Stimulated activated CD4-positive, alpha-beta T cell treated with anti-CD3 and anti-CD28 coated beads, Interleukin-1b, Interleukin-23, amount 100 ng/mL, for 1 hour (primary cell): ENCODE measurements at places on chromosomes 3 and 15.
A peak's percentile ranks its signal among the peaks of the same experiment; 100 is the strongest.

- DNase-seq: no peak
Measured at GRCh38 chr15:69679623-69680228, 227.1 kb downstream of the RPLP1 start.

- DNase-seq: no peak
Measured at GRCh38 chr3:86986671-86987420, 4.1 kb downstream of the VGLL3 start.

DNA sequence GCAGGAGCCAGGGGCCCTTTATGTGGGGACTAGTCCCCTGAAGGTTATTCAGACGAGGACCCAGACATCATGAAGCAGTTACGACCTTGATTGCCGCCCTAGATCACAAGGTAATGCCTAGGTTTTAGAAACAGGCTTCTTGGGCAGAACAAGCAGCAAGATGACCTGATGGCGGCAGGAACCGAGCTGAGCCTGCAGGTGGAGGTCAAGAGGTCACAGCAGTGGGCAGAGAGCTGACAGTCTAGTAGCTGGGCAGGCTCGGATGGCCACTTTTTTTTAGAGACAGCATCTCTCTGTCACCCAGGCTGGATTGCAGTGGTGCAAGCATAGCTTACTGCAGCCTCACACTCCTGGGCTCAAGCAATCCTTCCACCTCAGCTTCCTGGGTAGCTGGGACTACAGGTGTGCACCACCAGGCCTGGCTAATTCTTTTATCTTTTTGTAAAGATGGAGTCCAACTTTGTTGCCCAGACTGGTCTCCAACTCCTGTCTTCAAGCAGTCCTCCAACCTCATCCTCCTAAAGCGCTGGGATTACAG lies 83.5 kb upstream of the ABHD17C start:
- DNase-seq: no peak

- peak; percentile 7 for DNase-seq
Measured at GRCh38 chr3:99686955-99687612, 48.7 kb downstream of the COL8A1 start.

DNA sequence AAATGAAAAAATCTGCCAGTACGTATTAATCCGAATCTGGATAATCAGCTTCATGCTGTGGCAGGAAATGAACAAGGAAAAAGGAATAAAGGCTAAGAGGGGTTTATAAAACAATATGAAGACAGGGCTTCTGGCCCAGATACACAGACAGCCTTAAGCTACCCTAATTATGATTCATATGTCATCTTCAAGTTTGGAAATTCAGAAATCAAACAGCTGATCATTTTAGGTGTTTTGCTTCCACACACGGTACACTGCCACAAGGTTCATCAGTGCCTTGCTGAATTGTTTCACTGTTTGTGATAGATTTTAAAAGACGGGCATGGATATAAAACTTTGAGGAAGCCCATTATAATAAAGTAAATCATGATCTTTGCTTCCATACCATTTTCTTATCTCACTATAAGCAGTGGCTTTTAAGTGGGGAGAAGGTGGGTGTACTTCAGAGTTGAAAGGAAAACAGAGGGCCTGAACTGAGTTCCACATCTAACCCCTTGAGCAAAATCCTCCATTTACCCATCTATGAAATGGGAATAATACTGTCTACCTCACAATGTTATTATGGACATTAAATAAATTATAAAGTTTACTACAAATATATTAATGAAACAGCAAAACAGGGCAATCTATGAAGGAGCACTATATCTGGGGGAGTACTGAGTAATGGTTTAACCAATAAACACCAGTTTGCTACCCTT lies 15.7 kb downstream of the GTPBP8 start:
- no peak for DNase-seq

DNA sequence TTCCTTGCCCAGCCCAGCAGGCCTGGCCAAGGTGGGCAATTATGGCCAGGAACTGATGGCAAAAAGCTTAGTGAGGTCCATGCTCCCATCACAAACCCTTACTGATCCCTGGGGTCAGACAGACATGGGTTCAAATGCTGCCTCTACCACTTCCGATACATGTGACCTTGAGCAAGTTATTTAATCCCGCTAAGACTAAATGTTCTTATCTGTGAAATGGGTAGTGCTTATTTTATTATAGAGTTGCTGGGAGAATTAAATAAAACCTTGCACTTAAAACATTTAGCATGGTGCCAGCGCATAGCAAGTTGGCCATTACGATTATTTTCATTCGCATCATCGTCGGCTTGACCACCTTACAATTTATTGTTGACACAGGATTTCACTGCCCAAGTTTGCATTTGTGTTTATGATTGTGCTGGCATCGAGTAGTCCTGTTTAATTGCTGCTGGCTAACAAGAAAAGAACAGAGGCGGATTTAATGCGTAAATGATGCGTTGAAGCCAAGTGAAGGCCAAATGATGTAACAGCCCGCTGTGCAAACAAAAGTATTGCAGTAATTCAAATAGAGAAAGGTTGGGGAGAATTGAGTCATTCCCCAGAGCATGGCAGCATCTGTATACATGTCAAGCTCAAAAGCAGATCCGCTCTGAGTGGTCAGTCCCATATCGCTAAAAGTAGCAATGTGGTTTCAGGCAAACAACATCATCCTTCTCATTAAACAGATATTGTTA lies 7.3 kb upstream of the FURIN start:
- no peak for DNase-seq

DNA sequence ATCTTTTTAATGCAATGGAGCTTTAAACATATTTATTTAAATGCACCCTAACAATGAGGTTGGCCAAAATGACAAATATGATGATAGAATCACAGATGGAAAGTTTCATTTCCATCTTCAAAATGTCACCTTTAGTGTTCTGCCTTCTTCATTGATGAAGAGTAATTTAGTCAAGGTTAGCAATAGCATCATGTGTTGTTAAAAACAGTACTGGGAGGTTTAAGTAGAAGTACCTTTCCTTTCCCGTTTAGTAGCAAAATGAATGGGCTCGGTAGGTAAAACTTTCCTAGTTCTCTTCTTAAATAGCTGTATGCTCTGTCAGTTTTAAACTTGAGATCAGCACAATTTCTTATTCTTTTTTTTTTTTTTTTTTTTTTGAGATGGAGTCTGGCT lies 35.1 kb downstream of the EIF2AK4 start:
- no peak for DNase-seq

DNA sequence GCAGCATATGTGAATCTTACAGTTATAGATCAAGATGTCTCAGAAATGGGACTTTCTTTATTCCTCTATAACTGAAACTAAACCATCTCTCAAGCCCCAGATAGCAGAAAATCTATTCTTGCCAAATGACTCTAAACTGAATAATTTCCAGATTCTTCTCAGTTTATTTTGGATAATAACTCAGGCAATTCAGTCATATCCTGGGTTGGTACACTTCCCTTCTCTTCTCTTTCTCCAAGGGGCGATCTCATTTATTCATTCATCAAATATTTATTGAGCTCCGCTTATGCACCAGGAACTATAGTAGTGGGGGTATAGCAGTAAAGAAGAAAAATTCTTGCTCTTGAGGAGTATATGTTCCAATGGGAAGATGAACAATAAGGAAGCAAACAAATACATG lies 13.5 kb upstream of the PCOLCE2 start:
- no peak for DNase-seq

- no peak for DNase-seq
Measured at GRCh38 chr15:63156086-63156710, 1.1 kb downstream of the RPS27L start.

- DNase-seq: no peak
Measured at GRCh38 chr15:69783211-69783610, 314.5 kb downstream of the TLE3 start.

DNA sequence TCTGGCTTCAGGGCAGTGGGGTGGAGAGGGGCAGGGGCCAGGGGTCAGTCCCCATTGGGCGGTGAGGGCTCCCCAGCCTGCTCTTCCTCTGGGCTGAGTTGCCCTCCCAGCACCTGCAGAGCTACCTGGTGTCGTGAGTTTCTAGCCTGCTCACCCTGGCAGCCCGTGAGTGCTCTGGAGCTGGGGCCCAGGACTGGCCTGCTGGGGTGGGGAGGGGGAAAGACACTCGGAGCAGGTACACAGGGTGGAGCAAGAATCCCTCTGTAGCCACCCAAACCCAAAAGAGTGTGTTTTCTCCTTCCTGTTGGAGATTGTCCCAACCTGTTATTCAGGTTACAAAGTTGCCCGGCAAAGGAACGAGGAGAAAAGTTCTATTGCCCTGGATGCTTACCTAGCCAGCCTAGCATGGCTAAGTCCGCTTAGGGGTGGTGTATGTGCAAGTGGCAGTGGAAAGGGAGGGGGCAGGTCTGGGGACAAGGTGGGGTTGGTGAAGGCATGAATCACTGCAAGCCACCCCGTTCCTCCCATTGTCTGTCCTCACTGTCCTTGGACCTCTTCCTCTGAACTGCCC lies 8.9 kb downstream of the FAM3D start:
- no peak for DNase-seq

GRCh38 chr15:80536716-80537115 lies 132.5 kb downstream of the ARNT2 start:
- no peak for DNase-seq

DNA sequence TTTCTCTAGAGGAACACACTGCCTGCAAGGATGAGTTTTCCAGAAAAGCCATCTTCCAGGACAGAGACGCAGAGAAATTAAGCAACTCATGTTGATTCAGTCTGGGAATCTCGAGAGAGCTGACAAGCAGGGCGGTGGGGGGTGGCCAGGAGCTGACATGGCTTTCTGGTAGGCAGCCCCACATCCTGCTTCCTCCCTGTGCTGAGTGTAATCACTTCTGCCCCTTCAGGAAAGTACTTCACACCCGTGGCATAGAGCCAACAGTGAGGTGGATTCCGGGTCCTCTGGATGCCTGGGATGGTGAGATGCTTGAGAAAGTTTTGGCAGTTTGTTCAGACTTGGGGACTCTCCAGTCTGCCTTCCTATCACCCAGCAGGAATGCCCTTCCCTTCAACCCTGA lies 221.1 kb downstream of the SLCO3A1 start:
- no peak for DNase-seq

DNA sequence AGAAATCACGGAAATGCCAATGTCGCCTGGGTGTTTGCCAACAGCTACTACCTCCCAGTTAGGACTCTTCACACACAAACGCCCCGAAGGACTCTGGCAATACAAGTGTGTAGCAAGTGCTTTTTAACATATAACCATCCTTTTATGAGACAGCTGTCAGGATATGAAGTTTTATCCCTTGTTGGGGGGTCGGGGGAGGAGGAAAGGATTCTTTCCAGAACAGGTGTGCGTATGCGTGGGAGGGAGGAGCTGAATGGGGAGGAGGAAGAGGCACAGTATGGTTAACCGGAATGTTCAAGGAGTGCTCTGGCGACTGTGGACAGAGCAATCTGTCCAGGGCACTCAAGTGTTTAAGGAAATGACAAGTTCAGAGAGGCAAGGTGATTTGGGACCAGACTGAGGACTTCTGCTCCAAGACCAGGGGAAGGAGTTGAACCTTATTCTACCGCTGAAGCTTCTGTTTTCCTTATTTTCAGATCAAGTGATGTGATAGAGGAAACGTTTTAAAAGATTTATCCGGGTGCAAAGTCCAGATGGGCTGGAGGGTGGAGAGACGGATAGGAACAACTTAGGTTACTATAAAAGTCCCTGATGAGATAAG lies 1.3 kb downstream of the TSPAN3 start:
- no peak for DNase-seq

DNA sequence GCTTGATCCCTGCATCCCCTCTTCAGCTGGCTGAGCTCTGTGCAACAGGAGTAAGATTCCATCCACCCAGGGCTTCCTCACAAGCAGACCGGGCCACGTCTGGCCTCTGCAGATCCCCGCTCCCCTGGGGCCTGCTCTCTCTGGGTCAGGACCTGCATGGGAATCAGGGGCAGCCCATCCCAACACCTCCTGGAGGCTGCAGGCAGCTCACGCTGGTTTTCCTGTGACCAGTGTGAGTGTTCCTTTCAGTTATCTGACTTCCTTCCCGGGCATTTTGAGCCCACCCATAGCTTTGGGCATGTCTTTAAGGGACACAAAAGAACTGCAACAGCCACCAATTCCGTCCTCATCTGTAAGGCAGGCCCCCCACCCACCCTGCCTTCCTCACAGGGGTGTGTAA lies 16.3 kb downstream of the NUP210 start:
- no peak for DNase-seq

- DNase-seq: no peak
Measured at GRCh38 chr15:43516185-43516584, 1.2 kb upstream of the MAP1A start.

DNA sequence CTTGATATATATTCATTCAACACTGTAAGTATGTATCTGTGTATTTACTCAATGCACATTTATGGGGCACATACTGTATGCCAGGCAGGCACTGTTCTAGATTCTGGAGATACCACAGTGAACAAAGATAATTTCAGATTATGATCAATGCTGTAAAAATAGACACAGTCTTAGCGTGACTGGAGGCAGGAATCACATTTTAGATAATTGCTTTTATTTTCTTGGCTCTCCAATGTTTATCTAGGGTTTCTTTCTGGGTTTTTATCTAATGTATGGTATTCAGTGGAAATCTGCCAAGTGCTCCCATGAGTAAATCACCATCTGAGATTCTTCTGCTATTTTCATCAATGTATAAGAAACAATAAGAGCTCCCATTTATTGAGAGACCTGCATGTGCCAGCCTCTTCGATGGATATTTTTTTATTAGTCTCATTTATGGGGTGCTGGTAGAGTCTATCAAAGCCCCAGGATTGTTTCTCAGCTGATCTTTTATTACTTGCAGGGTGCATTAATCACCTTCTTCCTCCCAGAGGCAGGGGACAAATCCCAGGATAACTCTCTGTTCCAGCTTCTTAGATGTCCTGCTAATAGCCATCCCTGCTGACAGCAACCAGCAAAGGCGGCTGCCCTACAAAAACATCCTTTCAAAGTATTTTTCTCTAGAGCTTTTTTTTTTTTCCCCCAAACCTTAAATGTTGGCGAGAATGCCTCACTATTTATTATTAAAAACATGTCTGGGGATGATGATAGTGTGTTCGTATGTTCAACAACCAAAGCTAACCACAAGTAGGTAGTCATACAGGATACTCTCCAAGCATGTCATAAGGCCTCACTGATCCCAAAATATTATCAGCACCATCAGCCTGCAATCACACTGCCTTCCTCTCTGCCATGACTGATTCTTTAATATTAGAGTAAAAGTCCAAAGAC lies 331.0 kb upstream of the RASGRP1 start:
- DNase-seq: no peak

DNA sequence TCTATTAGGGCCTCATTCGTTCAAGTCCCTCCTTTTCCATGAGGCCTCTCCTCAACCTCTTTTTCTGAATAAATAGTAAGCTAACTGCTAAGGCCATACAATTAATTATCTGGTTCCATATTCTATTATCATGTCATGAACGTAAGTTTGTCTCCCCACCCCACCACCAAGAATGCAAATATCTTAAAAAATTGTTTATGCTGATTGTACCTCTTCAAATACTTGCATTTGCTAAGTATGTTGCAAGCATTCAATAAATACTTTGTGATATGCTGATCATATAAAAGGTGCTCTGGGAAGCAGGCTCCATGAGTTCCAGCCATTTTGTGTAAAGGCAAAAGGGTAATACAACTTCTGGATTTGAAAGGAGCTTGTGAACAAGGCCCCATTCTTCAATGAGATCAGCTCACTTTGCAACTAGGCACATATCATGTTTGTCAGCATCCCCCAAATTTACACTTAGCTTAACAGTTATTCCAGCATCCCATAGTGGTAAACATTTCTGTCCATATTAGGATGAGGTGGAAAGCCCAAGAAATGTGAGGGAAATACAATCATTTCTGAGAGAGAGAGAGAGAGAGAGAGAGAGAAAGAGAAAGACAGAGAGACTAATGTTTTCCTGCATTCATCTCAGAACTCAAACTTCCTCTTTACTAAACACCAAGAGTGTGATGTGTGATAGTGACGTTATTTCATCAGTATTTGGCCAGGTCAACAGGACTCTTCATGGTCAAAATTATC lies 33.2 kb downstream of the SLC12A8 start:
- no peak for DNase-seq
